ENCODE measurements at places on chromosomes 5 and 9.

DNA sequence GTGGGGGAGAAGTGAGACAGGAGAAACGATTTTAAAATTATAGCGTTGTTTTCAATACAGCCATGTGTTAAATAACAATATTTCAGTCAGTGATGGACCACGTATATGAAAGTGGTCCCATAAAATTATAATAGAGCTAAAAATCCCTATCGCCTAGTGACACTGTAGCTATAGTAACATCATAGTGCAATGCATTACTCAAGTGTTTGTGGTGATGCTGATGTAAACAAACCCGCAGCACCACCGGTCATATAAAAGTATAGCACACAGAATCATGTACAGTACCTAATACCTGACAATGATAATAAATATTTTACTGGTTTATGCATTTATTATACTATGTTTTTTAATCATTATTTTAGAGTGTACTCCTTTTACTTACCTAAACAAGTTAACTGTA is 407.4 kb upstream of the SEMA6A start:
- no peak for DNase-seq

DNA sequence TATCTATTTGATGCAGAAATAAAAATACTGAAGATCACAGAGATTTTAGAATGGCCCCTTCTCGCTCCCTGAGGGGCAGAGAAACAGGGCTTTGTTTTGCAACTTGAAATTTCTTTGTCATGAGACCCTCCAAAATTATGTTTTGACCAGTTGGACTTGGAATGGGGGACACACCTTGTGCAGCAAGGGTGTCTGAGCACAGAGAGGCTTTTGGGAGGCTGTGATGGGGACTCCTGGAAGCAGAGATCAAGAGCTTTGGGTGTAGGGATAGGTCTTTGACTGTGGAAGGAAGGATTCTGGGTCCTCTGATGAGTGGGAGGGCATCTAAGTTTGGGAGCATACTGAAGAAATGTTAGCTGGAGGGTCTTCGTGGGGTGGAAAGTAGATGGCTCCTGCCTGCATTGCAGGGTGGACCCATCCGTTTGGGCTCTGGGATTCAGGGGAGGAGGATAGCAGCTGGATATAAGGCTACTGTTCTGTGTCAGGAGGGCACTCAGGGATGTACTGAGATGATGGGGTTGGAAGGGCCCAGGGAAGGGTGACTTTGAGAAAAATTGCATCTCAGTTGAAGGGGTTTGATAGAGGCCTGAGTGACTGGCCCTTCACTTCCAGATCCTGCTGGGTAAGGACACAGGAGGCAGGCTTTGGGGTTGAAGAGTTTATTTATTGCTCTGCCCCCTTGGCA is 1.8 kb upstream of the MYORG start:
- DNase-seq, result no peak

GRCh38 chr9:76772686-76773445 is 8.6 kb downstream of the PCA3 start:
- DNase-seq, result no peak

DNA sequence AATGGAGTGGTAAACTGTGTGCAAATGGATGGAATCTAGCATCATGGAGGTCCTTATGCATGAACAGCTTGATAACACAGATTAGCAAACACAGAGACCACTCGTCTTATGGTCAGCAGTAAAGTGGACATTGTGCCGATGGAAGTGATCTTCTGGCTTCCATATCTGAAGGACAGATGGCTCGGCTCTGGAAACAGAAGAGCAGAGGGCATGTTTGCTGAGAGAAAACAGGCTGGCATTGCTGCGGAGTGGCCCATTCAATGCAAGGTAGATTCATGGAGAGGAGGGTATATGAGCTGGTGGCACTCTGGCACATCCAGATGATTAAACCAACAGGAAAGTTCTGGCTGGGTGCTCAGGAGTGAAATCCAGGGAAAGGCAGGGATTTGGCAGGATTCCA is 513.2 kb downstream of the DIRAS2 start:
- no peak for DNase-seq

- no peak for DNase-seq
Observed at GRCh38 chr5:142922223-142922952, 152.2 kb downstream of the ARHGAP26 start.

- no peak for DNase-seq
Observed at GRCh38 chr9:27791311-27791710, 218.0 kb upstream of the C9orf72 start.

DNA sequence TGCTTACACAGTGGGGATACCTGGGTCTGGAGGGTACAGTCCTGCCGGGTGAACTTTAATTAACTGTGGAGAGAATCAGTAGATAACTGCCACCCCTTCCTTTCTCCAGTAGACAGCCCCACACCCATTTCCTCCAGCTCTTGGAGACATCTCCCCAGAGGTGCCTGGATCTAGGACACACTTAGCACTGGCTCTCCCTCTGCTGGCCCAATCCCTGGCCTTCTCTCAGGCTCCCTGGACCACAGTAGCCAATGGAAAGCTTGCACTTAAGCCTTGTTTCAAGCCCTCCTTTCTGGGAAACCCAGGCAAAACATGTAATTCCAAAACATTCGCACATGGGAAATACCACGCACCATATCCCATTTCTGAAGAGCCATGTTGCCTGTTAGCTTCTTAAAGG is 169.2 kb upstream of the GAS1 start:
- no peak for DNase-seq

GRCh38 chr5:177496727-177497291 is 595 bp downstream of the PDLIM7 start:
- no peak for DNase-seq

DNA sequence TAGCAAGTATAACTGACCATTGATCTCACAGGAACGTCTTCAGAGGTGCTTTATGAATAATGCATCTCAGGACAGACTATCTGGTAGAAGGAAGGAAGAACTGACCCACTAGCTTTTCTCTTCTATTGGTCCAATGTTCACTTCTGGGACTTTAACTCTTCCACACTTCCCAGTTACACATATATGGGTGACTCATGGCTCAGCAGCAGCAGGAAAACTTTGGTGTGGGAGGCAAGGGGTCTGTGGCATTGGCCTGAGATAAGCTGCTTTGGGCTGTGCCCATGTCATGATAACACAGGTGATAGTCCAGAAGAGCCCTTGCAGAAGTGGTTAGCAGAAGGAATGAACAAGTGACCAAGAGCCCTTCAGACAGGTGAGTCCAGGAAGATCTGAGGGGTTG is 148.8 kb downstream of the RAB3C start:
- no peak for DNase-seq

DNA sequence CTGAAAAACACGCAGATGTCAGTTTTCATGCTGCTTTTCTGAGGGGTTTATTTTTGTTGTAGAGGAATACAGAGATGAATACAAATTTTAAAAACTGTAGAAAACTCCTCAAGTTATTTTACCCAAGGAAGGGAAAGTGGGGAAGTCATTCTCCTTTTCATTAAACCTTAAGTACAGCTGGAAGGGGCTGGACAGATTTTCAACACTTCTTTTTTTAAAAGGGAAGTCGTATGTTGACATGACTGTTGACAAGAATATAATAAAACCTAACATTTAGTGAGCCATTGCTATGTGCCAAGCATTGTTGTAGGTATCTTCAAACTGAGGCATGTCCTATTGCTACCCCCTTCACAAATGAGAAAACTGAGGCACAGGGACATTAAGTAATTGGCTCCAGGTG is 235.7 kb upstream of the ELL2 start:
- DNase-seq, result no peak

GRCh38 chr5:95818181-95819147 is 4.1 kb downstream of the GLRX start:
- no peak for DNase-seq

- no peak for DNase-seq
Observed at GRCh38 chr9:131233995-131234394, 42.3 kb downstream of the FAM78A start.

DNA sequence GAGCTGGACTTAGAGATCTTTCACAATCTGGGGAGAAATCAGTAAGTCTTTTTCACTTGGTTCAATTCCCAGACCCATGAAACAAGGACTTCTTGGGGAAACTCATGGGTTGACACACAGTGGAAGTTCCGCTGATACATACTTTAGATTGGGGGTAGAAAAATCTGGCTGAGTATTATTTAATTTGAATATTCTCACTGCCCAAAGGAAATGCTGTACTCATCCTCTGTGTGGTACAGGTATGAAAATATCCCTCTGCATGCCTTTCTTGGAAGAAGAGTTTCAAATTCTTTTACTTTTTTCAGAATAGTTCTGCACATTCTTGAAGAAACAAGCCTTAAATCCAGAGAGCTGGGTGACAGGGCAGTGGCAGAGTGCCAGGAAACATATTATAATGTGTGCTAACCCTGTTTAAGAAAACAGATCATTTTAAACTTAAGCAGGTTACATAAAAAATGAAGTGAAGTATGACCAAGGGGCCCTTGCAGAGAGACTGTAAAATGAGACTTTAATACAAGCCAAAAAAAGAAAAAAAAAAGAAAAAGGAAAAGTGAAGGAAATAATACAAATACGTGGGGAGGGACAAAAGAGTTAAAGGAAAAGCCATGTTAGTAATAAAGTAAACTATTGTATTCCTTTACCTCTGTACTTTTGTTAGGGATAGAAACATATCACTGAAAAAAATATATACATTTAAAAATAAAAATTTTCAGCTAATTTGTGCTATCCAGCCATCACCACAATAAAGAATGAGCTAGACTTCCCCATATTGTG is 173.4 kb upstream of the NR3C1 start:
- DNase-seq, result no peak

DNA sequence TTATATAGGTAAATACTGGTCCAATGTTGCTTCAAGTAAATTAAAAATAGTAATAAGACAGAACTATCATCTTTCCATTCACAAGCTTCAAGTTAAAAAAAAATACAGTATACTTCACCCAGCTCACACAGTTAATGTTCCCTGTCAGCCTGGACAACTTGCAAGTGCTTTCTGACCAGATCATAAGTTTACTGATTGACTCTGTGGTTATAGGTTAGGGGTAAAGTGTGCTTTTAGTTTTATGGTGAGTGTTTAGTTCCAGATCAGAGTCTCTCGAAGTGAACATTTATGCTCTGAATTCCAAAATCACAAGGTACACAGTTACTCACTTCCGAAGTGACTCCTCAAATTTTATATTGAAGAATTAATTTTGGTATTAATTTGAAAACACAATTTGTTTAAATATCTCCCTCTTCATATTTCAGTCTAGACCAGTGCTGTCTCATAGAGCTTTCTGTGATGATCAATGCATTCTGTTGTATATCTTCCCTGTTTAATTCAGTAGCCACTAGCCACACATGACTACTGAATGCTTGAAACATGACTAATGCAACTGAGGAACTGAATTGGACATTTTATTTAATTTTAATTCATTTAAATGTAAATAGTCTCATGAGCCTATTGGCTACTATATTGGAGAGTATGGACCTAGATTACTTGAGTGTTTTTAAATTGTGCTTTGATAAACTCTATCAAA is 90.7 kb downstream of the MEF2C start:
- no peak for DNase-seq

GRCh38 chr5:5006548-5006947 is 133.6 kb upstream of the ADAMTS16 start:
- DNase-seq, result no peak

DNA sequence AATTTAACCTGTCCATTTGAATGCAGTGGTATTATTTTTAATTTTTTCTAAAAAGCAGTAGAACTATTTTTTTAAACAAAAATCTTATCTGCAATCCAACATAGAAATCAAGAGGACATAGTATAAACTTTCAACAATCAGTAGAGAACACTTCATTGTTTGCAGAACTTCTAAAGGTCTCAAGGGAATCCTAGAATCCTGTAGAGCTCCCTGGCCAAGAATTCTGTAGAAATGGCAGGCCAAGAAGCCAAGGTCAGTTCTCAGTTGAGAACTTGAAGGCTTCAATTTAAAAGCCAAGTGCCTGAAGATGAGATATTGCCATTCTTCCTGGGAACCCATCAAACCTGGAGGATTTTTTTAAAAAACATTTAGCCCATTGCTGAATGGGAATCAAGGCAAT is 199.2 kb upstream of the KLF4 start:
- no peak for DNase-seq

DNA sequence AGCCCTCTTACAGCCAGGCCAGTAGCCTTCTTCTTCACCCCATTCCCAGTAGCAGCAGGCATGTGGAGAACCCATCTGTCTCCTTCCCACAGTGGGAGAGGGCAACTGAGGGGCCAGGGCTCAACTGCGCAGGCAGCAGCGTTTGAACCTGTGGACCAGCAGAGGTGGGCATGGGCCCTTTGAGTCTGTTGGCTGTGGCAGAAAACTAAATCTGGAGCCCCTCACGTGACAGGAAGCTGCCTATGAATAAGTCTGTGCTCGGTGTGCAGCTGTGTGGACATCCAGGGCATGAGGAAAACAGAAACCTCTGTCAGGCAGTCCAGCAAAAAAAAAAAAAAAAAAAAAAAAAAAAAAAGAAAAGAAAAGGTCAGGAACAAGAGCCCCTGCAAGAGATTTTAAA is 189.2 kb upstream of the NR3C1 start:
- no peak for DNase-seq

- no peak for DNase-seq
Observed at GRCh38 chr9:33813712-33814641, 3.0 kb upstream of the UBE2R2 start.

GRCh38 chr9:107782789-107783188 is 293.2 kb upstream of the KLF4 start:
- DNase-seq, result no peak

DNA sequence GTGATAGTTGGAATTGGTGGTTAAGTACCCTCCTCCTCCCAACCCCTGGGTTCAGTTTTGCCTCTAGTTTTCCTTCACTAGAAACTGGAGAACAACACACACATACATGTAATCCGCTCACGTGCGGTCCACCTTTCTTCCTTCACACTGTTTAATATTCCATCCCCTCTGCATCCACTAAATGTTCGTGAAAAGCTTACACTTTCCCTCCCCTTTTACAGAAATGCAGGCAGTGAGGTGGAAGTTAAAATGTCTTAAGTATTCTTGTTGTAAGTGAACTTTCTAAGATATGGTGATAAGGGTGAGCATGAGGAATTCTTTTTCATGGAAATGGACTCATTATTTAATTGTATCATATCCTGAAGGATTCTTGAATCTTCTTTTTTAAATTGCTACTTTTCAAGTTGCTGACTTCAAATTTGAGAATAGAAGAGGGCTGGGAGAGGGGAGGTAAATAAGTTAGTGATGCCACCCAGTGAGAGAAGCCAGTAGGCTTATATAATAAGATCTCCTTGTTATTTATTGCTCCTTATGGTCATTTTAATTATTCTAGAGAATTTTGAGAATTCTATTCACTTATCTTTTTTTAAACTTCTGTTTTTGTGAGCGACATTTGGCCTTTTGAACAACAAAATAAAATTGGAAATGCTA is 90.2 kb downstream of the TLE4 start:
- no peak for DNase-seq

GRCh38 chr5:173835131-173835530 is 53.0 kb upstream of the CPEB4 start:
- no peak for DNase-seq

- no peak for DNase-seq
Observed at GRCh38 chr9:34568774-34569173, 20.8 kb downstream of the CNTFR start.

GRCh38 chr5:91219803-91220371 is 163.2 kb downstream of the ARRDC3 start:
- no peak for DNase-seq
